Cortex of kidney (tissue), 1 donor: ENCODE measurements at places on chromosomes 5 and 9.

GRCh38 chr5:101520417-101520816 is 617.3 kb upstream of the ST8SIA4 start:
- no peak for DNase-seq

- DNase-seq: no peak
Observed at GRCh38 chr5:65718576-65719310, 3.2 kb downstream of the SGTB start.

- no peak for DNase-seq
Observed at GRCh38 chr5:87752362-87752761, 339.6 kb upstream of the CCNH start.

- no peak for DNase-seq
Observed at GRCh38 chr5:150295172-150295634, 5.6 kb upstream of the CAMK2A start.

GRCh38 chr9:8457816-8458215 is 658.2 kb upstream of the DMAC1 start:
- DNase-seq: no peak

GRCh38 chr5:33182986-33183385 is 257.8 kb upstream of the TARS1 start:
- DNase-seq: no peak

- no peak for DNase-seq
Observed at GRCh38 chr5:38681029-38681706, 124.7 kb upstream of the LIFR start.

DNA sequence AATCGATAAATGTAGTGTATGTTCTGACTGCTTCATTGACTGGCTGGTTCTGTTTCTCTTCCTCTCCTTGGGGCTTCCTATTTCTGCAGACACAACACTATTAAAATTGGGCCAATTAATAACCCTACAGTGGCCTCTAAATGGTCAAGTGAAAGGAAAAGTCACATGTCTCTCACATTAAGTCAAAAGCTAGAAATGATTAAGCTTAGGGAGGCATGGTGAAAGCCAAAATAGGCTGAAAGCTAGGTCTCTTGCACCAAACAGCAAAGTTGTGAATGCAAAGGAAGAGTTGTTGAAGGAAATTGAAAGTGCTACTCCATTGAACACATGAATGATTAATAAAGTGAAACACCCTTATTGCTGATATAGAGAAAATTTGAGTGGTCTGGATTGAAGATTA is 58.2 kb downstream of the CCNH start:
- DNase-seq: no peak

DNA sequence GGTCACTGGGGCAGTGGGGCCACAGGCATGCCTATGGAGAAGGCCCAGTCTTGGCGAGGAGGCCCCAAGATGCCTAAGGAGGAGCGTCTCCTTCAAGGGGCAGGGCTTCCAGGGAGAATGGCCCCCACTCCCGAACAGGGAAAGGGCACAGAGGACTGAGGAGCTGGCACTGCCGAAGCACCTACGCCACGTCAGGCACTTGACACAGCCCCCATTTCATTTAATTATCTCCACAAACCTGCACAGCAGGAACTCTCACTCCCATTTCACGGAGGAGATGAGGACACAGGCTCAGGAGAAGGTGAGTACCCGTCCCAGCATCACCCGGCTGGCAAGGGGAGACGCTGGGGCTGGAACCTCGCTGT is 26.0 kb downstream of the EGR1 start:
- DNase-seq: no peak

GRCh38 chr9:97615439-97616072 is 17.6 kb downstream of the TSTD2 start:
- DNase-seq: no peak

GRCh38 chr5:138716456-138716924 is 36.7 kb upstream of the CTNNA1 start:
- no peak for DNase-seq

GRCh38 chr5:35061211-35061770 is 13.5 kb upstream of the AGXT2 start:
- DNase-seq: no peak

- no peak for DNase-seq
Observed at GRCh38 chr5:68464424-68464823, 248.9 kb downstream of the PIK3R1 start.

- DNase-seq: no peak
Observed at GRCh38 chr9:2872931-2873323, 29.0 kb upstream of the PUM3 start.

GRCh38 chr5:78243639-78244038 is 50.9 kb downstream of the AP3B1 start:
- DNase-seq: no peak

DNA sequence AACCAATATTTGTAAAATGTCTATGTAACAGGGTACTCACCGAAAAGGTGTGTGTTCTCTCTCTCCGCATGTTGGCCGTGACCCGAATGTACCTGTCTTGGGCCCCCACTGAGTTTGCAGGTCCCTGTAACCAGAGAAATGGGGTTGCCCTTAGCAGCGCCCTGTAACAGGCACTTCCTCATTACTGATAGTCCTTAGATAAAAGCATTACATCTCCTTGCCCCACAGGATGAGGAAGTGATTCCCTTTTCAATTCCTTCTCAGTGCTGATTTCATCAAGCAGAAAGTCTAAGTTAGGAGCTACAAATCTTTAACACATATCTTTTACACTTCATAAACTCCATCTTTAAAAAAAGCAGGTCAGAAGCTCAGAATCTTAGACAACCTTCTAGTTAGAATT is 15.2 kb upstream of the HMHB1 start:
- no peak for DNase-seq

DNA sequence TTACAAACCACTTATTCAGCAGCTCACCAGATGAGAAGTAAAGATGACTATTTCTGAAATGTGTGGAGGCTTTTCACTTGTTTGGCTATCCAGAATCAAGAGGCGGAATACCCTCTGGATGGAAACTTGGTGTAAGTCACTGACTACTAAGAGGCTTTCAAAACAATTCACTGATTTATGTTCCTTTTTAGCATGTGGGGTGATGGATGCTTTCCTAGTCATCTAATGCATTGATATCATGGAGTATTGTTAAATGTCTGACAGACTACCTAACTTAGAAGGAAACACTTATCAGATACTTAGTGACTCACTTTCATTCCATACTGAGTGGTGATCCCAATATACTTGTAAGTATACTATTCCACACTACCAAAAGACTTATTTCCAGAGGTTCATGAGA is 141.4 kb downstream of the PLK2 start:
- DNase-seq: no peak

- no peak for DNase-seq
Observed at GRCh38 chr9:92911511-92912475, 34.0 kb upstream of the ZNF484 start.

GRCh38 chr9:108869092-108869725 is 7.1 kb downstream of the ACTL7A start:
- no peak for DNase-seq

DNA sequence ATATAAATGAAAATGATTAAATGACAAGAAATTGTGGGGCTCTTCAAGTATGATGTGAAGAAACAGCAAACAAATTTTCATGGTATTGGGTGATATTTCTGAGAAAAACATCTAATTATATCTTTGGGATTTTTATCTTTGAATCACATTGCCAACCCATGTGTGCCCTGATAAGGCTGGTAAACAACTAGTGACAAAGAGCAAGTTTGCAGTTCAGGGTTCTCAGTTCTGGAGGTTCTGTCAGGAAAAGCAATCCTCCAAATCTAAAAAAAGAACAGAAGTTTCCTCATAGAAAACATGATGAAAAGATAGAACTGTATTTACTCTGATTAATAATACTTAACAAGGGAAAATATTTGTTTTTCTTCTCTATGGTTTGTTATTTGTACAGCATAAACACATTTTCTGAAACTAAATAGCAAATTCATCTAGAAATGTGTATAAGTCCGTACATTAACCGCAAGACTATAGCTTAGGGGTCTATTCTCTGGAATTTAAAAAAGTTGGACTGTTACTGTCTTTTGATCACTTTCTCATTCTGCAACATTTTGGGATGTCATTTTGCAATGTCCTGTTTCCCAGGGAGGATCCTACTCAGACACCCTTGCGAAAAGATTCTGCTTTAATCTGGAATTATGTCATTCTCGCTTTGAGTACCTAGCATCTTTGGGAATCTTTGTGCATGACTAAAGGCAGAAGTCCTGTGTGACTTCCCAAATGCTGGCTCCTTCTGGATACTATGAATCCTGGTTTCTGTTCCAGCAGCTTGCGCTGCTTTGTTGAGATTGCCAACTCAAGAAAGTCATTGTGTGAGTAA is 308.5 kb downstream of the ADGRV1 start:
- no peak for DNase-seq

DNA sequence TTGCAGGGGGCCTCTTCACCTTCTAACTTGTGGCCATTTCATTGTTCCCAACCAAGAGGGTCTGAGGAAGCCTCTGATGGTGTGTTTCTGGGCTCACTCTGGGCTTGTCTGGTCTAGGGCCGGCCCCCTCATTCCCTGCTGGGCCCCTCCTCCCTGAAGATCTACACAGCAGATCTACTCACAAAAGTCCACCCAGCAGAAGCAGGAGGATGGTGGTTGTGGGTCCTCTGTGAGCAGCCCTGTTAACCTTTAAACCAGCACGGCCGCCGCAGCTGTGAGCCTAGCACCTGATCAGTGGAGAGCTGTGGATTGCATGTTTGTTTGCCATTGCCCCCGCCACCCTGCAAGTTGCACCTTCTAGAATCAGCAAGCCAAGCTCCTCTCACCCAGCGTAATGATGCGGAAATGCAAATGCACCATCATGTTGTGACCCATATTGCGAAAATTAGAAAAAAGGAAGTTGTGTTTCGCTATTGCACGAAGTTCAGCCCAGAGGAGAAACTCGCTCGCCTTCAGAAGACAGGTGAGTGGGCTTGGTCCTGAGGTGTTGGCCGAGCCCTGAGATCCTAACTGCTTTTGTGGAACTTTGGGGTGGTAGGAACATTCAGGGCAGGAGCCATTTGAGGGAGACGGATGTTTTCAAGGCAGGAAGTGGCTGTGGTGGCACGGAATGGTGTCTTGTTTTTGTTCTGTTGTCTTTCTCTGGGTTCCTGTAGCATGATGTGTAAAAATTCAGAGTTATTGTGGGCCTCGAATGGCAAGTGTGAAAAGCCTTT is 16.7 kb downstream of the FGD3 start:
- no peak for DNase-seq

GRCh38 chr9:132883349-132884294 is 4.9 kb downstream of the SPACA9 start:
- DNase-seq: no peak

GRCh38 chr5:32574540-32575175 is 10.7 kb upstream of the SUB1 start:
- DNase-seq: no peak

GRCh38 chr5:27706832-27707231 is 668.4 kb upstream of the CDH9 start:
- DNase-seq: no peak

GRCh38 chr5:151097820-151098767 is 17.3 kb upstream of the TNIP1 start:
- no peak for DNase-seq

- no peak for DNase-seq
Observed at GRCh38 chr5:154620411-154620810, 134.8 kb upstream of the LARP1 start.

DNA sequence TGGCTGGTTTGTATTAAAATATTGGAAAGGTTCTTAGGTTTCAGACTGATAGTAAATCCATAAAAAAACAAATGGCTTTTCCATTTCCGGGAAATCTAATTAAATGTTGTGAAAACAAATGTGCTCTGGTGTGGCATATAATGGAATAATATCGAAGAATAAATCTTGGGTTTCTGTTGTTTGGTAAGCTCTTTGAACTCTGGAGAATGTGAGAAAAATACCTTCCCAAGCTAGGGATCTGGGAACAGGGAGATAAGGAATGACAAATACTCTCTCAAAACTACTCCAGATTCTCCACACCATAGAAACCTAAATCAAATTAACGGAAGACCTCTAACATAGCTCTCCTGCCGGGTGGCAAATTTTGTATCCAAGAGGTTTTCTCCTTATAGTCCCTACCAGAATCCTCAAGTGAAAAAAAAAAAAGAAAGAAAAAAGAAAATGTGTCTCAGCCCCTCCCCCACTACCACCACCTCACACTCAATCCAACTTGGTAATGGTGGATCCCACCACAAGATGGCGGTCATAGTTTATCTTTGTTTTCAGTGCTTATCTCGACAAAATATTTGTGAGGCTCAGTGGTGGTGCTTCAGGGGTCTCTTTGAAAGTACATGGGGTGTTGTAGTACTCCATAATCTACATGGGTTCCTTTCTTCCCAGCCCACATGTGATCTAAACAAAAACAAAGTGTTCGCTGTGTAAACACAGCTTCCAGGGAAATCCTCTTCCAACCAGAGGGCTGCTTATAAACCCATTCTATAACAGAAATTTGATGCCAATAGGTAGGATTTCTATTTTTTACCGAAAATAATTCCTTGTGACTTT is 54.5 kb upstream of the FST start:
- DNase-seq: no peak

DNA sequence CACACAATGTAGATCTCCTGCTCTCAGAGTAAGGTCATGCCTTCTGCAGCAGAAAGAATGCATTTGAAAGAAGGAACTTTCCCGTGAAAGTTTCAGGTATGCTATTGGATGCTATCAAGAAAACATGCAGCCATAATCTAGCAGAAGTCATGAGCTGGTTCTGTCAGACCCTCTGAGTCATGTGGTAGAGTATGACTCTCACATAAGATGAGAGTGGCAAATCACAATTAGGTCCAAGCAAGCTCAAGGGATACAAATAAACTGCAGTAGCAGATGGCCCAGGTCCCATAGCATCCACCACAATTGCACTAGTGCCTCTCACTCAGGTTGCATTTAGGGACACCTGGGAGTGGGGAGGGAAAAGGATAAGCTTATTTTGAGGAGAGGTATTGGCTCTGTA is 292.8 kb downstream of the ASTN2 start:
- no peak for DNase-seq

- no peak for DNase-seq
Observed at GRCh38 chr5:78630047-78630446, 18.5 kb downstream of the LHFPL2 start.
